ENCODE measurements at places on chromosomes 12 and 14.
A peak's percentile ranks its signal among the peaks of the same experiment; 100 is the strongest.

- no peak for DNase-seq
Observed at GRCh38 chr12:22018860-22019259, 27.2 kb upstream of the CMAS start.

GRCh38 chr12:3202734-3203446, 125.7 kb downstream of the TSPAN9 start:
- no peak for DNase-seq

GRCh38 chr12:57740656-57741412, 2.3 kb upstream of the AGAP2 start:
- DNase-seq: no peak

GRCh38 chr12:41206298-41206697, 18.2 kb downstream of the PDZRN4 start:
- no peak for DNase-seq

DNA sequence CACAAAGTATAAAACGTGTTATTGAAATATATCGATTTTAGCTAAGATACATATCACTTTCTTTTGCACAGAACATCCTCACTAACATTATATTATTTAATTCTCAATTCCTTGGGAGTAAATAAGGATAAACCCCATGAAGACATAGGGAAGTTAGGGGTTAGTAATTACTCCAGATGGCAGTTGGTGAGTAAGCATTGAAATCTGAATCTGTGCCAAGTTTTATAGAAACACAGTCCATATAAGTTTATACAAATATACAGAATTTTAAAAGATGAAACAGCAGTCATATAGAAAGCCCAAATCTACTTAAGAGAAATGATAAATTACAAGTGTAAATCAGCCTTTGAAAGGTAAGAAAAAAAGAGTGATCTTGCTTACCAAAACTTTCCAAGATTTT, 200.4 kb upstream of the SYT10 start:
- no peak for DNase-seq

GRCh38 chr12:96878704-96879103, 28.4 kb upstream of the NEDD1 start:
- DNase-seq: peak; percentile 71

DNA sequence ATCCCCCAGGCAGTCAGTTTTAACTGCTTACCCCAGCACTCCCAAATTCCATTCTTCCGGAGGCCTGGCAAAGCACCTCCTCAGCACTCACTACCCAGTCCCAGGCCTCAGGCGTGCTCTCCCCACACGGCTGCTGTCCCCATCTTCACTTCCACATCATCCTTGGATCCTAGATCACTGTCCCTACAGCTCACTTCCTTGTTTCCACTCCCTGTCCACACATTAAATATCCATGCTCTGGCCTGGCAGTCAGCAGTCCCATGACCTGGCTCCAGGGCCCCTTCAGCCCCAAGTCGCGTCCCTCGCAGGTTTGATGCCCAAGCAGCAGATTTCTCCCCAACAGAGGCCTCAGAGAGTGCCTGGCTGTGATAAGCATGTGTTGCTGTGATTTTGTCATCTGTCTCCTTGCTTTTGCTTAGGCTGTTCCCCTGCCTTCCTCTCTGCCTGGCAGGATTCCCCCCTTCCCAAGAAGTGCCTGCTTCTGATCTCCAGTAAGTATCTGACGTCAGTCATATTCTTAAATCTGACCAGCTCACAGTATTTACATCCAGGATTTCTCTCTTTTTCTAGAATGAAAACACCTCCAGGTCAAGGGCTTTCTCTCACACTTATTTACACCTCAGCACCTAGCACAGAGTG, 241.7 kb downstream of the ZFP36L1 start:
- no peak for DNase-seq

- no peak for DNase-seq
Observed at GRCh38 chr14:102608064-102608446, 15.6 kb downstream of the RCOR1 start.

Data from AG04449 (cell line).